ENCODE measurements at places on chromosomes 4 and X. TPM values are rescaled to one million over a fixed set of nuclear protein-coding genes. Genes with fewer than 3 reads are reported as not detected.

The STOX2 gene
- 0.38 TPM for total RNA-seq

The MAGED4 gene
- total RNA-seq, result 18.6 TPM

The TBX22 gene
- not detected for total RNA-seq

The RBM46 gene
- not detected for total RNA-seq

The SUPT20HL1 gene
- total RNA-seq, result not detected

The ADRA2C gene
- total RNA-seq, result 0.85 TPM

The HPGD gene
- total RNA-seq, result 0.28 TPM

The PAGE5 gene
- not detected for total RNA-seq

The SLC6A14 gene
- not detected for total RNA-seq

Measured in regular cardiac myocyte (primary cell).